ENCODE measurements at places on chromosomes 1 and 21.
A peak's percentile ranks its signal among the peaks of the same experiment; 100 is the strongest.

DNA sequence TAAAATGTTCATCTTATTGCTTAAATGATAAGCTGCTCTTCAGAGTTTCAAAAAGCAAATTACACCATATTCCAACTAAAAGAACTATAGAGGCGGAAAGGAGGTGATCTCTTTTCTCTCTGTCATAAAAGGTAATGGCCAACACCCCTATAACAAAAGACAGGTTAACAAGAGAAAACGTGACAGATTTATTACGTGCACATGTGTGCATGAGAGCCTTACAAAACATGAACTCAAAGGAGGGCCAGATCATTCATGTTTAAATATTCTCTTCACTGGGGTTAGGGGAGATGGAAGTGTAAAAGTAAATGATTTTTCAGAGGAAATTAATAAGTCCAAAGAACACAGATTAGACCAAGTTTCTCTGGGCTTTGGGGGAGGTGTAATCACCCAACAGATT is 26.5 kb upstream of the FMO2 start:
- no peak for DNase-seq

DNA sequence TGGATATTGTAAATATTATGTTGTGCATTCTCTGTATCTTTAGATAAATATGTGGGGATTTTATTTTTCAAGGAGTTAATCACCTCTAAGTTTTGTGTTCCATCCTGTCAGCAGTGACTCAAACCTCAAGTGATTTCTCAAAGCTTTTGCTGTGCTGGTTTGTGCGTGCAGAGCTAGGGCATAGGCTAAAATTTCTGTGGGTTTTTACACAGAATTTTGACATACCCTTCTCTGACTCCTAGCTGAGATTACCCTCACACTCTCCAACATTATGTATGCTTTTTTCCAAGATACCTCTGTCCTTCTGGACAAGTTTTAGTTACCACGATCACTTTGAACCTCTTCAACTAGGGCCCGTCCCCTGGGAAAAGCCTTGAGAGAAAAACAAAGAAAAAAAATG is 384.9 kb downstream of the NCAM2 start:
- no peak for DNase-seq

DNA sequence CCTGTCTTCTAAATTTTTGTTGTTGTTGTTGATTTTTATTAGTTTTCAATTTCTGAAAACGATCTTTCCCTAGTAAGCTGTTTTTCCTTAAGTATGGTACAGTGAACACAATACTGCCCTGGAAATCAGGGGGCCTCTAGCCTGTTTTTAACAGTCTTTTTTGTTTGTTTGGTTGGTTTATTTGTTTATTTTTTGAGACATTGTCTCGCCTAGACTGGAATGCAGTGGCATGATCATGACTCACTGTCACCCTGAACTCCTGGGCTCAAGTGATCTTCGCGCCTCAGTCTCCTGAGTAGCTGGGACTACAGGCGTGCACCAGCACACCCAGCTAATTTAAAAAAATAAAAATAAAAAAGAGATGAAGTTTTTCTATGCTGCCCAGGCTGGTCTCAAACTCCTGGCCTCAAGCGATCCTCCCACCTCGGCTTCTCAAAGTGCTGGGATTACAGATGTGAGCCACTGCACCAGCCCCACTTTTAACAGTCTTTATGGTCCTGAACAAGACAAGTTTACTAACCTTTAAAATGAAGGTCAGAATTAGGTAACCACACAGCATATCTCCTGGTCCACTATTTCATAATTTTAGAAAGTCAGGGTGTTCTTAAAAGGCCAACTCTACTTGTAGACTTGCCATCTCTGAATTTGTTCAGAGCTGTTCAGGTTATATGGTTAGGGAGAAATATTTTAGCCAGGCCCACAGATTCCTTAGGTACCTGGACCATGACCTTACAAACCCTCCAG is 35.4 kb downstream of the TBCE start:
- peak; percentile 41 for DNase-seq

GRCh38 chr1:101284021-101284420 is 47.2 kb downstream of the S1PR1 start:
- no peak for DNase-seq
